ENCODE measurements at places on chromosomes 3 and 15.

GRCh38 chr3:71244826-71245488 is 338.6 kb downstream of the FOXP1 start:
- DNase-seq, result no peak

GRCh38 chr3:152195206-152195605 is 73.5 kb upstream of the MBNL1 start:
- DNase-seq, result no peak

DNA sequence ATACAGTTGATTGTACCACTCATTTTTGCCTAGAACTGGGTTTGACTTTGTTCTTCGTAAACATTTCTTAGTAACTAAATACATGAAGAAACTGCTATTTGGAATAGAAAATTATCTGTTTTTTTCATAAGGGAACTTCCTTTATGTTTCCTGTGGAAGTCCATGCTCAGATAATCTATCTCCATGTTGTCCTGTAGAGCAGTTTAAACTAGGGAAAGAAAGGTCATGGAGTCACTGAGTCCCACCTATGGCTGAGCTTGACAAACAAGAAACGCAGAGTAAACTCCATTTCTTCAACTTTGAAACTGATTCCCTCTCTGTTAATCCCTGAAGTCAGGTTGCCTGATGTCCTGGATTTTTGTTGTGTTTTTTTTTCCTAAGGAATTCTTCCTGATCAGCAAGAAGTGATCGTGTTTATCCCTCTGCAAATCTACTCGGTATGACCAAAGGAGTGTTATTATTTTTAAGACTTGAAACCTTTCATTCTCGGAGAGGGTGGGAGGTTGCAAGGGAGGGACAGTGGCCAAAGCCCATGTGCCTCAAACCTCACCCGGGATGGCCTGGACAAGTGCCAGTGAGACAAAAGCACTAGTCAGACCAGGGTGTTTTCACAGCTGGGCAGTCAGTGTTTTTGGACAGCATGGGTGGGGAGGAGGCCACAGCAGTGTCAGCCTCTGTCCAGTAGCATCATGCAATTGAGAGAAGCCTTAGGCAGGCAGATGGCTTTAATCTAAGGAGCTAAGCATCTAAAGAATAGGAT is 129.8 kb upstream of the PHLDB2 start:
- no peak for DNase-seq

DNA sequence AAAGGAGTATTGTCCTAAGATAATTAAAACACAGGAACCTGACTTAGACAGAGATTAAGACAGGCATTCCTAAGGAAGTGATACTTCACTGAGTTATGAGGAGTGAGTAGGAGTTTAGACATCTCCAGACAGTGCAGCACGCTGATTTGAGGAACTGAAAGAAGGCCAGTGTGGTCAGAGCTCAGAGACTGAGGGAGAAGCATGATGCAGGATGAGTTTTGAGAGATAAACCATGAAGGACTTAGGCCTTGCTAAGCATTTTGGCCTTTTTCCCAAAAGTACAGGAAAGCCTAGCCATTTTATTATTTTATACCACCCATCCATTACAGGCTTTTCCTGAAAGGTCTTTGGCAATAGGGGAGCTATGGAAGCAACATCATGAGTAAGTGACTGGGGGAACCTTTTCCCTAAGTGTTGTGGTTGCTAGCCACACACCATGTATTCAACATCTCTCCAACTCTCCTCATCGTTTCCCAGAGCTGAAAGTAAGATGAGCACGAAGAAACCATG is 375.6 kb upstream of the TPRG1 start:
- DNase-seq, result peak; percentile 21

DNA sequence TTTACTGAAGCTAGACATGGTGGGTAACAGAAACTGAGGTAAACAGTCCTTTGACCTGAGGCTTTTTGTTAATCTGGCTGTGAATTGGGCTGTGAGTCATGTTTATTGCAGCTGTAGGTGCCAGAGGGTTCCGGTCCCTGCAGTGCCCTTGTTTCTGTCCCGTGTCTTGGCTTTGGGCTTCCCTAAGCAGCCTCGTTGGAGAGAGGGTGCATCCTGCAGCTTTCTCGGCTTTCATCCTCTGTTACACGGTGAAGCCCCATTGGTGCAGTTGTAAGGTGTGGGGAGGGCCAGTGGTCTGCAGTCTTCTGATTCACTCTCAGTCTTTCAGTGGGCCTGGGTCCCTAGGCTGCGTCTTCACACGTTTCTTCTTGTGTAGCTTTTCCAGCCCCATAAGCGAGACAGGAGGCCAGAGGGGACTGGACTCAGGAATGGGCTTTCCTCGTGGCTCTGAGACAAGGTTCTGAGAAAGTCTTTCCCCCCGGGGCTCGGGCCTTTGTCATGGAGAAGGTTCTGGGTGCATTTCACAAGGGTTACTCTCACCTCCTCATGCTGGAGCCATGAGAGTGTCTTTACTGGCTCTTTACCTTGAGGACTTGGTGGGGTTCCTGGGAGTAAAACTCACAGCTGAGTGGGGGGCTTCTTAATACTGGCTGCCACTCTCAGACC is 33.1 kb downstream of the ASB7 start:
- DNase-seq, result no peak

DNA sequence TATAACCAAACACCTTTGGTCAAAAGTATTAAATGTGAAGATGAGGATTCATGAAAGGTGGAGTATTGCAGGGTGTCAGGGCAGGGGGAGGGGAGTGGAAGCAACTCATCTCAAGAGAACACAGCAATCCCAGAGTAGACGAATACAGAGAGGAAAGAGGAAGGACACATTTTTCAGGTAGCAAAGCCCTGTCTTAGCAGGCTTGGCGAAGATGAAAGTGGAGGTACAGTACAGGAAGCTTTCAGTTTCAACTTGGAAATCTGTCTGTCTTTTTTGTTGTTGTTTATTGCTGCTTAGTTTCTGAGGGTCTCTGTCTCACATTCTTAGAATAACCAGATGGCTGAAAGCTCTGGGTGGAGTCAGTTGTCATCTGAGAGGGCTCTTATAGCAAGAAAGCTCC is 80.8 kb upstream of the GPR149 start:
- DNase-seq, result no peak

DNA sequence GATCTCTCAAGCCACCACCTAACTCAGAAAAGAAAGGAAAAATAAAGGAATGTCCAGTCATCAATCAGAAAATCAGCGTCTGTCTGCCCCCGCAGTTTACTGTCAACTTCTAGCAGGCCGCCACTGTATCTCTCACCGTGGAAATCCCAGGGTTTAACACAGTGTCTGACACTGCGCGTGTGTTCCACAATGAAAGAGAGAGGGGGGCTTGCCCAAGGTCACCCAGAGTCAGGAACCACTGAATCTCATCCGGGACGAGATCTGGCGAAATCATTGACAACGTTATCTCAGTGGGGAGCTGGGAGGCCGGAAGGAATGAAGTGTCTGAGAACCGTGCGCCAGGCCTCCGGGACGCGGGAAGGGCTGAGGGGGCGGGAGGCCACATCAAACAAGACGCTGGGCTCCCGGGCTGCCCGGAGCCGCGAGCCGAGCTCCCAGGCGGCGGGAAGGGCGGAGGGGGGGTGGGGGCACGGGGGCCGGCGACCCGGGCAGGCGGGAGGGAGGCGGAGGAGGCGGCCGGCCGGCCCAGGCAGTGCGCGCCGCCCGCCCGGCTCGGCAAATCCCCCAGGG is 2.2 kb upstream of the HES1 start:
- DNase-seq, result no peak

DNA sequence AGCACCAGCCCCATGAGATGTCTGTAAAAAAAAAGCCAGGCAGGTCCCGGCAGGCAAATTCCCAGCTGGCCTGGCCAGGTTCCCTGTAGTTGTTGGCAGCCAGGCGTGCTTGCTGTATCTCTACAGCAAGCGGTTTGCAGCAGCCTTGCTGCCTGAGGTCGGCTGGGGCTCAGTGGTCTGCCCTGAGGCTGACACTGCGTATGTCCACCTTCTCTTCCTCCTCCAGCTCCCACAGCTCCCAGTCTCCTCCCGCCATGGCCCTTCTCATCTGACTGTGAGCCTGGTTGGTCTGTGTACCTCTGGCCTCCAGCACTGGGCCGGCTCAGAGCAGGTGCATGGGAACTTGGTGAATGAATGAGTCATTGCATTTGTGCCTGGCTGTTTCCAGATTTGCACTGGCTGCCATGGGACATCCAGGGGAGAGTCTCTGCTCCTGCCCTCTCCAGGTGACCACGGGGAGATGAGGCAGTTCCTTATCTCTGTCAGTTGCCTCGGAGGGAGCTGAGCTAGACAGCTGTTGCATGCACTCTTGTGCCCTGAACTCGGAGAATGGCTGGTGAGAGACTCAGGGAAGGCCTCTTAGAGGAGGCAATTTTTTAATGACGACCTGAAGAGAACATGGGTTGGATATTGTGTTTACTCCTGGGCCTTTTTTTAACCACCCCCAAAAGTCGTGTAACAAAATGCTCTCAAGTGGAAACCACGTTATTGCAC is 43.0 kb downstream of the SPSB4 start:
- no peak for DNase-seq

- no peak for DNase-seq
These were observed 28.6 kb upstream of the CCDC39 start for GRCh38 chr3:180707896-180708295.

DNA sequence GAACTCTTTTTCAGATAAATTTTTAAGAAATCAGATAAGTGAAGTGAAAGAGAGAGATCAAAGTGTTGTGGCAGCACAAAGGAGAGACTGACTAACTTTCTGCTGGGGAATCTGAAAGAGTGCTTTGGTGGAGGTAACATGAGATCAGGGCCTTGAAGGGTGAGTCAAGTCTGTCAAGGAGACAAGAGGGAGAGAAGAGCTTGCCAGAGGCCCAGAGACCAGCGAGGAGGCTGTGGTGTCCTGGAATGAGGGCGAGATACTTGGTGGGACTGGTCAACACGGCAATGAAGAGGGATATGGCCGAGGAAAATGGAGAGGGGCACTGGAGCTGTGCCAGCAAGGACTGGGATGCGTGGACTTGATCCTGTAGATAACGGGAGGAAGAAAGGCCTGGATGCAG is 4.6 kb downstream of the TADA3 start:
- DNase-seq, result no peak

- DNase-seq, result no peak
These were observed 40.6 kb upstream of the FXR1 start for GRCh38 chr3:180871901-180872300.

DNA sequence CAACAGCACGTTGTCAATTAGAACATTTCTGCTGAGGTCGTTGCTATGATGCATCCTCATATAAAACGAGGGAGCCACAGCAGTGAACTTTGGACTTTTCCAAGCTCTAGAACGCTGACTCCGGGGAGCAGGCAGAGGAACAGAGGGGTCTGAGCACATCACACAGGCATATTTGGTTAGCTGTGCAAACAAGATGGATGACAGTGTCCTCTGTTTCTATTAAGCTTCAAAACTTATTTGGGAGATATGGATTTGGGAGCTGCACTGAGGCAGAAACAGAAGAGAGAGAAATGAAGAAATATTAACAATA is 278.0 kb upstream of the TBL1XR1 start:
- no peak for DNase-seq

DNA sequence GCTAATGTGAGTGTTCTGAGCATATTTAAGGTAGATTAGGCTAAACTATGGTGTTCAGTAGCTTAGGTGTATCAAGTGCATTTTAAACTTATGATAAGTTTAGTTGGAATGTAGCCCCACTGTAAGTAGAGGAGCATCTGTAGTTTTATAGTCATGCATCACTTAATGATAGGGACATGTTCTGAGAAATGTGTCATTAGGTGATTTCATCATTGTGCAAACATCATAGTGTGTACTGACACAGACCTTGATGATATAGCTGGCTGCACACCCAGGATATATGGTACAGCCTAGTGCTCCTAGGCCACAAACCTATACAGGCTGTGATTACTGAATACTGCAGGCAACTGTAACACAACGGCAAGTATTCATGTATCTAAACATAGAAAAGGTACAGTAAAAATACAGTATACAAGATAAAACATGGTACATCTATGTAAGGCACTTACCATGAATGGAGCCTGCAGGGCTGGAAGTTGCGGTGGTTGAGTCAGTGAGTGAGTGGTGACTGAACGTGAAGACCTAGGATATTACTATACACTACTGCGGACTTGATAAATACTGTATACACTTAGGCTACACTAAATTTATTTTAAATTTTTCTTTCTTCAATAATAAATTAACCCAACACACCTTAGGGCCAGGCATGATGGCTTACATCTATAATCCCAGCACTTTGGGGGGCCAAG is 17.9 kb downstream of the DNAH1 start:
- DNase-seq, result no peak

GRCh38 chr3:57746156-57747010 is 9.7 kb upstream of the SLMAP start:
- DNase-seq, result no peak

GRCh38 chr3:138066383-138066782 is 49.0 kb downstream of the DZIP1L start:
- peak; percentile 50 for DNase-seq

- DNase-seq, result no peak
These were observed 80.9 kb downstream of the DHX36 start for GRCh38 chr3:154243353-154243752.

GRCh38 chr15:71501344-71502076 is 308.8 kb upstream of the NR2E3 start:
- no peak for DNase-seq

GRCh38 chr3:18376682-18377081 is 48.5 kb downstream of the SATB1 start:
- DNase-seq, result no peak

DNA sequence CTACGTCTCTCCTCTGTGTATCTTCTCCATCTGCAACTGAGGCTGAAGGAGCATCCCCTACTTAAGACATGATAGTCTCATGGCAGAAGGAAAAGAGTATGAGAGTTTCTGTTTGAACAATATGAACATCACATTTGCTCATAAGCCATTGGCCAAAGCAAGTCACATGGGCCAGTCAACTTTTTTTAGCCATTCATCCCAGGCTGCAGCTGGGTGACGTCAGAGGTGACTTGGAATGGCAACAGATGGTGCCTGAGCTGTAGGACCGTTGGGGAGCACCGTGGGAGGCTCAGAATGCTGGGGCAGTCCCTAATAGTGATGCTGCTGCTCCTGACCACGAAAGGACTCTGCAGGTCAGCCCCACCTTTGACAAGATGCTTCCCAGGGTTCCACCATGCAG is 58.7 kb downstream of the CRTC3 start:
- no peak for DNase-seq

- no peak for DNase-seq
These were observed 34.0 kb downstream of the PCSK6 start for GRCh38 chr15:101455291-101456025.

- DNase-seq, result no peak
These were observed 149.0 kb downstream of the USP13 start for GRCh38 chr3:179801856-179802255.

- DNase-seq, result no peak
These were observed 14.4 kb upstream of the DAPK2 start for GRCh38 chr15:64060716-64061115.

DNA sequence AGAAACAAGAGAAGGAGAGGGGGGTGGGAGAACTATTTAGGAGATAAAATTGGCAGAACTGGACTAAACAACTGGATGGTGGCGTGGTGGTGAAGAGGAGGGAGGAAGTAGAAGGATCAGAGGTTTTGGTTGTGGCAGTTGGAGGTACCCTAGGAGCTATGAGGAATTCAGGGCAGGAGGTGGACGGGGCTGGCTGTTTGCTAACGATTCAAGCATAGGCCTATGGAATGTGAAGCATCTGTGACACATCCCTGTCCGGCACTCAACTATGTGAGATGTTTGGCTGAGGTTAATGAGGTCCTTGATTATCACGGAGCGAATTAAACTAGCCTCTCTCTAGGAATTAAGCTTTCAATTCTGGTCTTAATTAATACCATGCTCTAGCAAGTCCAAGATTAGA is 13.5 kb downstream of the TARS3 start:
- no peak for DNase-seq

GRCh38 chr3:157793745-157794144 is 290.5 kb upstream of the VEPH1 start:
- no peak for DNase-seq

GRCh38 chr3:109241459-109242186 is 74.7 kb downstream of the DPPA2 start:
- DNase-seq, result no peak

- DNase-seq, result no peak
These were observed 14.3 kb downstream of the GRM2 start for GRCh38 chr3:51721062-51721745.

Data from GM10248 (cell line).